ENCODE measurements at places on chromosomes 3 and 15.

GRCh38 chr3:105629718-105630117 is 239.1 kb downstream of the CBLB start:
- DNase-seq = no peak

DNA sequence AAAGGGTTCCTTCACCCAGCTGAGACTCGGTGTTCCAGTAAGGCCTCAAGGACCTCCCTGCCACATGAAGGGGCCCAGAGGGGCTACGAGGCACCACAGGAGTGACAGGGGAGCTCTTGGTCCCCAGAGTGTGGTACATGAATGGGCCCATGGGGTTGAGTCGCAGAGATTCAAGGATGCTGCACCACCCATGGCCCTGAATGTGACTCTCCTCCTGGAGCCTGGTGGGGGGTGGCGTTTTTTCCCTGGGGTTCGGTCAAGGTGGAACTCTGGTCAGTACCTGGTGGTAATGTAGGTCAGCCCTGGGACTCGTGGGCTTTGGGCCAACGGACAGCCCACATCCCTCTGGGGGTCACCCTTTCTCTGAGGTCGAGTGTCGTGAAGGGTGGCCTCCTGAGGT is 204.0 kb downstream of the UBE3A start:
- no peak for DNase-seq

- peak; percentile 70 for DNase-seq
Measured at GRCh38 chr3:143330296-143330868, 210.8 kb downstream of the CHST2 start.

DNA sequence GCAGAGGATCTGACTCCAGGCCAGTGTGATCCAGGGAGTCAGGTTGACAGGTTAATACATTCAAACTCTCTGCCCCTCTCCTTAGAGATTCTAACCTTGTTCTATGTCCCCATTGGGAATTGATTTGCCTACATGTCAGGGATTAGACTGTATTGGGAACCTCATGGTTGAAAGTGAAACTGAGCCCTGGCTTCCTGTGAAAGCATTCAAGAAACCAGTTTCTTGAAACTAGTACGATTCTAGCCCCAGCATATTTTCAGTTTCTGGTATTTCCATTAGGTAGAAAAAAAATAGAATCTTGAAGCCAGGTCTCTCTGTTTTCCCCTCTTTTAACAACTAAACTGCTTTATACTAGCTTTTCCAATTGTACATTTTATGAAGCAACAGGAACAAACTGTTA is 140.4 kb upstream of the ABI3BP start:
- no peak for DNase-seq

DNA sequence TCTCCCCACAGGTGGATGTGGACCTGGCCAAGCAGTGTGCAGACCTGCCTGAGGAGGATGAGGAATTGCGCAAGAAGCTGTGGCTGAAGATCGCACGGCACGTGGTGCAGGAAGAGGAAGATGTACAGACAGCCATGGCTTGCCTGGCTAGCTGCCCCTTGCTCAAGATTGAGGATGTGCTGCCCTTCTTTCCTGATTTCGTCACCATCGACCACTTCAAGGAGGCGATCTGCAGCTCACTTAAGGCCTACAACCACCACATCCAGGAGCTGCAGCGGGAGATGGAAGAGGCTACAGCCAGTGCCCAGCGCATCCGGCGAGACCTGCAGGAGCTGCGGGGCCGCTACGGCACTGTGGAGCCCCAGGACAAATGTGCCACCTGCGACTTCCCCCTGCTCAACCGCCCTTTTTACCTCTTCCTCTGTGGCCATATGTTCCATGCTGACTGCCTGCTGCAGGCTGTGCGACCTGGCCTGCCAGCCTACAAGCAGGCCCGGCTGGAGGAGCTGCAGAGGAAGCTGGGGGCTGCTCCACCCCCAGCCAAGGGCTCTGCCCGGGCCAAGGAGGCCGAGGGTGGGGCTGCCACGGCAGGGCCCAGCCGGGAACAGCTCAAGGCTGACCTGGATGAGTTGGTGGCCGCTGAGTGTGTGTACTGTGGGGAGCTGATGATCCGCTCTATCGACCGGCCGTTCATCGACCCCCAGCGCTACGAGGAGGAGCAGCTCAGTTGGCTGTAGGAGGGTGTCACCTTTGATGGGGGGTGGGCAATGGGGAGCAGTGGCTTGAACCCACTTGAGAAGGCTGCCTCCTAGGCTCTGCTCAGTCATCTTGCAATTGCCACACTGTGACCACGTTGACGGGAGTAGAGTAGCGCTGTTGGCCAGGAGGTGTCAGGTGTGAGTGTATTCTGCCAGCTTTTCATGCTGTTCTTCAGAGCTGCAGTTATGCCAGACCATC is 8.6 kb downstream of the VPS18 start:
- DNase-seq = no peak

DNA sequence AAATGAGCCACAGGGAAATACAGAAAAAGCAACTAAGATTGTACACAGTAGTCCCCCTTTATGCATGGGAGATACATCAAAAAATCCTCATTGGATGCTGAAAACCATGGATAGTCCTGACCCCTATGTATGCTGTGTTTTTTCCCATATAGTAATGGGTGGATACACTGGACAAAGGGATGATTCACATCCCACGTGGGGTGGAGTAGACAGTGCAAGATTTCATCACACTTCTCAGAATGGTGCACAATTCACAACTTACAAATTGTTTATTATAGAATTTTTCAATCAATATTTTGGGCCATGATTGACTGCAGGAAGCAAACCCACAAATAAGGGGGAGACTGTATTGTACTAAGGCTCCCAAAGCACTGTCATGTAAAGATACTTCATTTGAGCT is 224.4 kb upstream of the STRIT1 start:
- no peak for DNase-seq

- no peak for DNase-seq
Measured at GRCh38 chr15:52039925-52040781, 21.1 kb downstream of the MAPK6 start.

DNA sequence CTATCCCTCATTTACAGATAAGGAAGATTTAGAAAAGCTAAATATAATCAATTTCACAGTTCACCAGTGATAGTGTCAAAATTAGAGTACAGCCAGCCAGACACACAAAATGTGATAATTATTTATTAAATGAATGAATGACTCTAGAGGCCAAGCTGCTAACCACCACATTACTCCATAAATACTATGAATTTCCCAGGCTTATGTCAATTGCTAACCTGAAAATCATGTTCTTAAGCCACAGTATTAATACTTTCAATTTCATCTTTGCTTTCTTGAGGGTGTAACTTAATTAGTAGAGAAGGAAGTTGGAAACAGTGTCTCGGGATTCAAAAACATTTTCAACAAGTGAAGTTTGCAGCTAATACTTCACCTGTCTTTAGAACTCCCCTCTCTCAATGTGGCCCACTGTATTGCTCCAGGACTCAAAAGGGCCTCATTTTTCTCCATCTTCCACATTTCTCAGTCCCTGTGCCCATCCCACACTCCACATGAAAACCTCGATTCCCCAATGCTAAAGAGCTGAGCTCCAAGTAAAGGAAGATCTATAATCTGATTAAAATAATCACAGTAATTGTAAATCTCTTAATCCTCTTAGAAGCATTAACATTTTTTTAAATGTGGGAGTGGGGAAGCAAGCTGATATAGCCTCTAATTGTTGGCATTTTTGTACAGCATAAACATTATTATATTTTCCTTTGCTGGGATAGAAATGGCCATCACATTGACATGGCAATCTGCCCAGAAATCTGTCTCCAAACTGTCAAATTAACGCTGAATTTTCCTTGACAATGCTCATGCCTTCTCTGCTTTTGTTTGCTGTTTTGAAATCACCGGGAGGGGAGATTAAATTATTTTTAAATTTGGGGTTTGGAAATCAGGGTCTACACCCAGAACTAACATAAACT is 765.1 kb downstream of the ROBO1 start:
- peak; percentile 28 for DNase-seq

GRCh38 chr3:33277193-33277882 is at the start of gene FBXL2:
Gene FBXL2 (plus strand): TSS chr3:33277442. CDS start chr3:33277513, 71 bp downstream.
- DNase-seq = peak; percentile 72

- no peak for DNase-seq
Measured at GRCh38 chr3:158158969-158159368, 49.1 kb downstream of the RSRC1 start.

- peak; percentile 64 for DNase-seq
Measured at GRCh38 chr3:129686941-129687340, 80.5 kb upstream of the PLXND1 start.

- DNase-seq = no peak
Measured at GRCh38 chr15:93088981-93089726, at the start of gene RGMA. Gene RGMA (minus strand): TSS chr15:93089211. CDS start chr15:93088932, 279 bp downstream.

DNA sequence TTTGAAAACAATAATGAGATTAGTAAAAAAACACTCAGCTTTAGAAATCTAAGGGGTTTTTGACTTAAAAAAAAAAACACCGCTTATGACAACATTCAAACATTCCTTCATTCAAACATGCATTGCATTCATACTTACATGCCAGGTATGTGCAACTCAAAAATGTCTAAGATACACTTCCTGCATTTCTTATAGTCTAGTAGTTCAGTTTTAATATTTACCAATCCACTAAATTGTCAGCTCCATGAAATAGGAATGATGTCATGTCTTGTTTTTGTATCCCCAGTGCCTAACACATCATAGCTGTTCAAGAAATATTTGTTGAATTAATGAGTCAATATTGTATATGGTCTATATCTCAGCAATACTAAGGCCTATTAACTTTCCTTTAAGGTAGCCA is 51.7 kb downstream of the EIF4E3 start:
- no peak for DNase-seq

DNA sequence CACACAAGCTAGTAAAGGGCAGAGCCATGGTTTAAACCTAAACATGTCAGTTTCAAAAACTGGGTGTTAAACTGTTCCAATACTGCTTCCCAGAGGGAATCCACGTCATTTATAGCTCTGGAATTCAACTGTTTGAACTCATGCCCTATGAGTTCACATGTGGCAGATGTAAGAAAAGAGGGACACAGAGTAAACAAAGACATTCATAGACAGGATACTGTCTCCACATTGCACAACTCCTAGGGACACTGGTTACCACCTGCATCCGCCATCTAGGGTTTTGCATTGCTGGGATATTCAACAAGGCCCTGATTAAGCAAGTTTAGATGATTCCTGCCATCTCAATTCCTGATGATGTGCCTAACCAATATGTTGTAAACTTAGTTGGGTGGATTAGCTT is 134.1 kb upstream of the COL8A1 start:
- DNase-seq = no peak

- no peak for DNase-seq
Measured at GRCh38 chr15:100723315-100723801, 121.0 kb downstream of the ASB7 start.

DNA sequence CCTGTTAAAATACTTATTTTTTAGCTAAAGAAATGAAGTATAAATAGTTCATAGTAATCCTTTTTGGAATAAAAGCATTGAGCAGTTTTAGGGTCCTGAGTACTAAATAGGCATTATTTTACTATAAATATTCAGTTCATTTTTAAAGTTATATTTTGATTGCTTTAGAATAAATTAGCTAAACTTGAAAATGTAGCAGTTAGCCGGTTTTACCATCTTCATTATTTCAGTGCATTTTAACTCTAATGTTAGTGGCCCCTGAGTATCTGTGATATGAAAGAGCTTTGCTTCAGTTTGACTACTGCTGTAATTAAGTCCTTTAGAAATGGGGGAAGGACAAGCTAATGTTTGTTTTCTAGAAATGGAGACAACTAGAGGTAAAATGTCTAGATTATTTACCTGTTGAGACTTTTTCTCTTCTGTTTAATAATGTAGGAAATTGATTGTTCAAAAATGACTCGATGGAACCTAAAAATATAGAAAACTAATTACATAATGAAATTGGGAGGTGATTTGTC is 3.6 kb downstream of the SMC4 start:
- no peak for DNase-seq

DNA sequence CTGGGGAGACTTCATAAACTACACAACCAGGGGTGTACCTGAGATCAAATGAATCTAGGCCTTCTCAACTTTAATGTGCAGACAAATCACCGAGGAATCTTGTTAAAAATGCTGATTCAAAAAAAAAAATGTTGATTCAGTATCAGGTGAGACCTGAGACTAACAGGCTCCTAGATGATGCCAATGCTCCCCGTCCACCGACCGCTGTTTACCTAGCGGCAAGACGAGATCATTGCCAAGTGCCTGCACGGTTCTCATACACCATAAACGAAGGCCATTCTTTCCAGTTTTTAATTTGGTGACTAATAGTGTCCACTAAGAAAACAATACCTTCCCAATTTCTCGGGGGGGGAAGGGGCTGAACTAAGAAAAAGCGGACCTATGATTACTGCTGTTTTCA is 2.5 kb upstream of the FSIP1 start:
- DNase-seq = peak; percentile 13

- DNase-seq = no peak
Measured at GRCh38 chr3:139728414-139728813, 50.6 kb upstream of the NMNAT3 start.

GRCh38 chr3:52670621-52671521 is 14.8 kb downstream of the PBRM1 start:
- DNase-seq = no peak

DNA sequence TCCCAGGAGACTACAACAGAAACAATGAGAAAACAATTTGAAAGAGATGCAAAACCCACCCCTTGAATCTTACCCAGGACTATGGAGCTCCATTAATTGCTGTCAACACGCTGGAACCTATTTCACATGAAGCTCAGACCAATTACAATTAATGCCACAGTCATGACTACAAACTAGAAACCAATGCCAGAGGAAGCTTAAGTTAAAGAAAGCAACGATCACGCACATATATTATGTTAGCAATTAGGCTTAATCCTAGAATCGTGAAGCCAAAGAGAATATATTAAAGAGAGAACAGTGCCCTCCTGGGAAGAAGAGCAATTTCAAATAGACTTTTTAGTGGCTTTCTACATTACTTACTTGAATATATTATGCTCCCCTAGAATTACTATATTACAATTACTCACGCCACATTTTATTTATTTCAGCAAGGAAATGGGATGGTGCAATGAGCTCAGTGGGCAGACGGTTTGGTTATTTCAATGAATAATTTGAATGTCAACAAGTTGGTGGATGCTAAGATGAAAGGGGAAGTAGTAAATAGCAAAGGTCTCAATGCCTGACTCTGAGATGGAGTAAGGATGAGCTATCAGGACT is 125.5 kb downstream of the GREM1 start:
- DNase-seq = no peak

- no peak for DNase-seq
Measured at GRCh38 chr3:128072454-128073184, 20.4 kb downstream of the SEC61A1 start.

DNA sequence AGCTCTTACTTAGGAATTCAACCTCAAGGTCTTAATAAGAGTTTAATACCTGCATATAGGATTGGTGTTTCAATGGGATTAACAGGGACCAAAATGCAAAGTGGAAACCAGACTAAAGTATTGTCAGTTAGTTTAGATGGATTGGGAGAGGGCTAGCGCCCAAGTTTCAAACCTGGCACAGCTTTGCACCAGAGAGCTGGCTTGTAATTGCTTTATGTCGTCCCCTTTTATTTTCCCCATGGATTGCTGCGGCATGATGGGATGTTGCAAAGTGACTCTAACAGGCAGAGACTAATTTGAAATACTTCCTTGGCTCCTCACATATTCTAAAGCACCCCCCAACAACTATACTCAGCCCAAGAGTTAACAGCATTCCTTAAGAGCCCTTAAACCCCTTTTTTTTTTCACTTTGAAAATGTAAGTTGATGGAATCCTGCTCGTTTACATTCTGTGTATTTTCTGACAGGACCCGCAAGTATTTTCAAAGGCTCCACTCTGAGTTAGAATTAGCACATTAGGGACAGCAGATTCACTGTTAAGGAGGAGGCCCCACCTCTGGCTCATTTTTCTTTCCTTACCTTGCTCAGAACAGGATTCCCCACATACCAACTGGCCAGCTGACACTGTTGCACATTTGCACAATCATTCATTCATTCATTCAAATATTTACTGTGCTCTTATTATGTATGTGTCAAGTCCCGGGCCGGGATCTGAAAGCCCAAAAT is 214.2 kb downstream of the ERC2 start:
- no peak for DNase-seq

Data from NCI-H2171 treated with DMSO at 0.1 percent for 48 hours (cell line).